Femur (tissue), 1 donor: ENCODE measurements at places on chromosomes 4 and X.

- no peak for DNase-seq
These were observed 49.7 kb downstream of the EGF start for GRCh38 chr4:109962401-109962800.

GRCh38 chr4:5758741-5759140 is 47.7 kb downstream of the EVC start:
- no peak for DNase-seq

GRCh38 chrX:87140800-87141483 is 376.7 kb upstream of the KLHL4 start:
- no peak for DNase-seq

- no peak for DNase-seq
These were observed 126.5 kb downstream of the CHIC2 start for GRCh38 chr4:53937918-53938317.

DNA sequence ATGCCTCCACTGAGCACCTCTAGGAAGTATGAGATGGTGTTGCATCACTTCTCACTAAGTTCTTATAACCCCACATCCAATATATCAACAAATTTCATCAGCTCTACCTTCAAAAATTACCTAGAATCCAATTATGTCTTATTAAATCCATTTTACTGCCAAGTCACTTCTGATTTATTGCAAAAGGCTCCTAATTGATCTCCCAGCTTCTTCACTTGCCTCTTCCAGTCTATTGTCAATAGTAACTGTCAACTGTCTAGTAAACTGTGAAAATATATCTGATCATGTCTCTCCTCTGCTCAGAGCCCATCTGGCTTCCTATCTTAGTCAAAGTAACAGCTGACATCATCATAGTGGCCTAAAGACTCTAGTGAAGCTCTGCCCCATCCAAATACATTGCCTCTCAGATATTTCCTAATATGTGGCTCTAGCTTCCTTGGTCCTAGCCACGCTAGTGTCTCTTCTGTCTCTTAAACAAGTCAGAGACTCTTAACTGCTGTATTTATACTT is 414.5 kb upstream of the ATOH1 start:
- no peak for DNase-seq

GRCh38 chr4:102526532-102526931 is 25.4 kb downstream of the NFKB1 start:
- no peak for DNase-seq

DNA sequence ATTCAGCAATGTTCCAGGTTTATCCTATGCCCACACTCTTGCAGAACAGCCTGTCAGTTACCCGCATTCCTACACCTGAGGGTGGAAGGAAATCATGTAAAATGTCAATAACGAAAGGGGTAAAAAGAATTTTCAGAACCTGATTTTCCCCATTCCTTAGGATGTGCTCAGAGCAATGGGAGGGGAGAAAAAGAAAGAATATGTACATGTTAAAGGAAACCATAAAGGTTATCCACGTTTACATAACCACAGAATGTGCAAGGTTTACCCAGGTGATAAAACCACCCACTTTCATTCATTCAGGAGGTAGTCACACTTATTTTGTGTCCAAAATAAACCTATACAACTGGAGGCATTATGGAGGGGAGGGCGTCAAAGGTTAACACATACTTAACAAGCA is 335.5 kb downstream of the ZNF674 start:
- no peak for DNase-seq

- peak; percentile 30 for DNase-seq
These were observed at the start of gene MAB21L2 for GRCh38 chr4:150582146-150582872. Gene MAB21L2 (plus strand): TSS chr4:150582151. CDS start chr4:150583030, 879 bp downstream.

- no peak for DNase-seq
These were observed 45.5 kb upstream of the CLNK start for GRCh38 chr4:10730019-10730418.

GRCh38 chr4:87557348-87557747 is 28.2 kb upstream of the SPARCL1 start:
- no peak for DNase-seq

GRCh38 chrX:136104936-136105335 is 42.4 kb upstream of the FHL1 start:
- DNase-seq = no peak
